ENCODE measurements at places on chromosomes 2 and 18. TPM values are rescaled to one million over a fixed set of nuclear protein-coding genes. Genes with fewer than 3 reads are reported as not detected.
A peak's percentile ranks its signal among the peaks of the same experiment; 100 is the strongest.

DNA sequence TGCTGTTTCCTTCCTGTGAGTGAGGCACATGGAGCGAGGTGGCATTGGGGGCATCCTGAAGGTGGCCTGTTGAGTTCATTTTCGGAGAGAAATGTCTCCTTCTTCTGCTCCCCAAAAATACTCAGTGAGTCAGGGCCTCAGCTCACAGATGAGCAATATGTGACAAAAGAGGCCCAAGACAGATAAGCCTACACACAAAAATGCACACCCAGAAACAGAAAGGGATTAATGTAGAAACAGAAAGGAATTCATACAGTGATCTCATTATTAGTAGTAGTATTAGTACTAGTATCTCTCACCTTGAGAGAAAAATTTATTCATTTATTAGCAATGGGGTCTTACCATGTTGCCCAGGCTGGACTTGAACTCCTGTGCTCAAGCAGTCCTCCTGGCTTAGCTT, 5.1 kb downstream of the GPR75 start:
- no peak for DNase-seq

GRCh38 chr2:109455731-109456691, 157.8 kb downstream of the SEPTIN10 start:
- DNase-seq, result peak; percentile 61

GRCh38 chr2:219073413-219074129, 12.8 kb upstream of the IHH start:
- DNase-seq, result no peak

GRCh38 chr2:63849381-63850203, 7.9 kb downstream of the UGP2 start:
- DNase-seq, result no peak

DNA sequence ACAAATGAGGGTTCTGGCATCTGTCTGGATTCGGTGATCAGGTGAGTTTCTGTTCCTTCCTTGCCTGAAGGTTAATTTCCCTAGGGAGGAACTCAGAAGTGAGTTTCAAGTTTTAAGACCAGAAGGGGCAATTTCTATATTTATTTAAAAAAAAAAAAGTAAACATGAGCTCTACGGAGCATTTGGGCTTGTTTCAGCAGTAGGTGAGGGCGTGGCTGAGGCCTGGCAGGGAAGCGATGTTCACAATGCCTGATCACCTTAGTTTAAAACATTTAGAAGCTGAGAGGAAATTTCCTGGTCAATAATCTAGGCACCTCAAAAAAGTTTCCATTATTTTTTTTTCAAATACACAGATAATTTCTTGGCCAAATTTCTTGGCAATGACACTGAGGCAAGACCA, 629.1 kb downstream of the DPP10 start:
- DNase-seq, result no peak

DNA sequence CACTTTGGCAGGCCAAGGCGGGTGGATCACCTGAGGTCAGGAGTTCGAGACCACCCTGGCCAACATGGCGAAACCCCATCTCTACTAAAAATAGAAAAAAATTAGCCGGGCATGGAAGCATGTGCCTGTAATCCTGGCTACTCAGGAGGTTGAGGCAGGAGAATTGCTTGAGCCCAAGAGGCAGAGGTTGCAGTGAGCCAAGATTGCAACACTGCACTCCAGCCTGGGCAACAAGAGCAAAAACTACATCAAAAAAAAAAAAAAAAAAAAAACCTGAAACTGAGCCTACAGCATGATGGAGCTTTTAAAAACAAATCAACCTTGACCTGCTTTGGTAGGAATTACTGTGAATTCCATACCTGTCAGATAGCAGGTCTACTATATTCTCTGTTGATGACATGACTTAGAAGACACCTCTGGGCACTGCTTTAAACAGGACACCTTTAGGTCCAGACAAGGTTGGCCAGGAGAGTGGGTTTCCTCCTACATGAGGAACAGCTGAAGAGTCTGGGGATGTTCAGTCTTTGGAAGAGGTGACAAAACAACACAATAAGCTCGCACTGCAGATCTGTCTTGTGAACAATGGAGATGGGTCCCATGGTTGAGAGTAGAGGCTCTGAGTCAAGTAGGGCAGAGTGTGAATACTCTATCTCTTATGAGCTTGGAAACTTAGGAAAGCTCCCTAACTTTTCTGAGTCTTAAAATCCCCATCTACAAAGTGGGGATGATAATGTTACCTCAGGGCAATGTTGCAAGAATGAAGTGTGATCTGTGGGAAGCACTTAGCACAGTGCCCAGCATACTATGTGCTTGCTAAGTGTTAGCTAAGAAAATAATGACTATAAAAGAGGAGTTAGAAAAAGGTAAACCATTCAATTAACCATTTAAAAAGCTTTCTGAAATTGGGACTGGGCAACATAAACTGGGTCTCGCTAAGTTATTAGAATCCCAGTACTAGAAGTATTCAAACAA, 25.2 kb downstream of the TMEM163 start:
- no peak for DNase-seq

DNA sequence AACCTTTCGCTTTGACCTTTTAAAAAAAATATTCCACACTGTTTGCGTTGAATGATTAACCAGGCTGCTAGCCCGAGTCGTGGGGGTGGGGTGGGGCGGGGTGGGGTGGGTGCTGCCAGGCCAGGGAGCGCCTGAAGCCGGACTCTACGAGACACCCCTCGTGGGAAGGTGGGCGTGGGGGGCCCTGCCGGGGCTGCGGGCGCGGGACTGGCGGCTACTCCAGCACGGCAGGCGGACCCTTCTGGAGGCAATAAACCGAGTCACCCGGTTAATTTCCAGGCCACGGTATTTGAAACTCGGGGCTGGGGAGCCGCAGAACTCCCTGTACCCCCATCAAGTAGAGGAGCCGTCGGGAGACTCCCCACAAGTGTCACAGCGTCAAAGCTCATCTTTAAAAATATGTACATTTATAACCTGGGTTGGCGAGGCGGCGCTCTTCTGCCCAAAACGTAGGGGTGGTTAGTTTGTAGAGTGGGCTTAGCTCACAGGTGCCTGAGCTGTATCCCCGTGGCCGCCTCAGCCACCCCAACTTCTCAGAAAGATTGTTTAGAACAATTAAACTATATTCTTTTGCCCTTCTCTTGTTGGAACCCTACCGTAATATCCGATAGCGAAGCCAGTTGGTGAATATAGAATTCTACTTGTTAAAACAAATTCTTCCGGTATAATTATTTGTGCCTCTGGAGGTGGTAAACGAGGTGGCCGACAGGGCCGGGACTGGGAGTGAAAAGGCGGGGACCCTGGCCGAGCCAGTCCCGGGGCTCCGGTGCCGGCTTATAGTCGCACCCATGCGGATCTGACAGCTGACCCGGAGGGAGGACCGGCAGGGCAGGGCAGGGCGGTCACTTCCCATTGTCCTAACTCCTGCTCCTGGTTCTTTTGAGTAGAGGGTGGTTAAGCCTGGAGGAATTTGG, 1.4 kb downstream of the B3GNT2 start:
- peak; percentile 89 for DNase-seq

DNA sequence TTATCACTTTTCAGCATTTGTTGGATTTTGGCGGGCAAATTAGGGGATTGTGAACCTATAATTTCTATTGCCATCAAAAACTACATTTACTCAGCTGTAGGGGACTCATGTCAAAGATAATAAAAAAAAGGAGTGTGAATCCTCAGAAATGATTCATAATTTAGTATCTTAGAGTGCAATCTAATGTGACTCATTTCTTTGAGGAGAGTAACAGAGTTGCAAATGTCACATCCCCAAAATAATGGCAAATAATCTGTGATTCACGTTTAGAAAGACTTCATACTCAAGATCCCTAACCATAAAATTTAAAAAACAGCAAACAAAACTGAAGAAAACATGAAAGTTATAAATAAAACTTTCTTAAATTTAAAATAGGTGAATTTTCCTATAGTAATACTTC, 373.0 kb downstream of the CDH2 start:
- DNase-seq, result no peak

- DNase-seq, result no peak
Observed at GRCh38 chr2:151024696-151025251, 236.9 kb downstream of the RBM43 start.

- no peak for DNase-seq
Observed at GRCh38 chr2:111135910-111136297, 15.2 kb downstream of the BCL2L11 start.

GRCh38 chr2:55115761-55116597, 65.7 kb upstream of the RTN4 start:
- DNase-seq, result no peak

- DNase-seq, result no peak
Observed at GRCh38 chr18:72542342-72542741, 1.8 kb downstream of the CBLN2 start.

DNA sequence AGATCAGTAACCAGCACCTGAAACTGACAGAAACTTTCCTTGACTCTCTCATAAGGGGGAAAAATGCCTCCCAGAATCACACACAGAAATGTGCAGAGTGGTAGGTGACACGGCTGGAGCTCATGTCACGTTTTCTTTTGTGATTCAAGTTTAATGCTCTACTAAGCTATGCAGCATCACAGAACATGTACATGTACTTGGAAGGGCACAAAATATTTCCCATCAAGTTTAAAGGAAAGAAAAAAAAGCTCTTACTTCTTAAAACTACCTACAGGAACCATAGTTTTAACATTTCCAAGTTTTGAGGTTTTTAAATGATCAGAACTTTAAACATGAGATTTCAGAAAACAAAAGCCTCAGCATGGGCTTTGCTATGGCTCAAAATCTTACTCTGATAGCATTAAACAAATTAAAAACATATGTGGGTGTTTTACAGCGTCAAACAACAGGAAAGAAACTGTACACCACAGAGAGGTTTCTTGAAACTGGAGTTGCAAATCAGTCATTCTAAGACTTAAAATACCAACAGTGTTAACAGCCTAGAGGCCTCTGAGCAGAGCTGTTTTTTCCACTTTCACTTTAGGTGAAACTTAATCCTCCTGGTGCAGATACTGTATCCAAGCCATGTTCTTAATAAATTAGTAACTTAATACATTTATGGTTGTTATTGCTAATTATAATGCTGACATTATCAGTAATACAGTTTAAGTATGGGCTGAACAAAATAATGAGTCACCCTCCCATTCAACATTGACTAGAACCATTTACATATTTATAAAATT, 30.1 kb downstream of the MBP start:
- no peak for DNase-seq

GRCh38 chr18:47831351-47831750, 99.1 kb downstream of the SMAD2 start:
- no peak for DNase-seq

DNA sequence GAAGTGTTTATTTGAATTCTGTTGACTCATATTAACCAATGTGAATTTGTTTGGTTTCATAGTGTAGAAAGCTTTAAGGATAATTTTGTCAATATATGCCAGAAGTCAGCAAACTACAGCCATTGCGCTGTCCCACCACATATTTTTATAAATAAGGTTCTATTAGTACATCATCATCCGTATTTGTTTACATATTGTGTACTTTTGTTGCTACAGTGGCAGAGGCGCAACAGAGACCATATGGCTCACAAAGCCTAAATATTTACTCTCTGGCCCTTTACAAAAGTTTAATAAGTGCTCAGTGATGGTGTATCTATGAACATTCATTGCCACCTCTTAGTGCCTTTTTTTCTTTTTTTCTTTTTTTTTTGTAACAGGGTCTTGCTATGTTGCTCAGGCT, 6.4 kb downstream of the ERLEC1 start:
- no peak for DNase-seq

DNA sequence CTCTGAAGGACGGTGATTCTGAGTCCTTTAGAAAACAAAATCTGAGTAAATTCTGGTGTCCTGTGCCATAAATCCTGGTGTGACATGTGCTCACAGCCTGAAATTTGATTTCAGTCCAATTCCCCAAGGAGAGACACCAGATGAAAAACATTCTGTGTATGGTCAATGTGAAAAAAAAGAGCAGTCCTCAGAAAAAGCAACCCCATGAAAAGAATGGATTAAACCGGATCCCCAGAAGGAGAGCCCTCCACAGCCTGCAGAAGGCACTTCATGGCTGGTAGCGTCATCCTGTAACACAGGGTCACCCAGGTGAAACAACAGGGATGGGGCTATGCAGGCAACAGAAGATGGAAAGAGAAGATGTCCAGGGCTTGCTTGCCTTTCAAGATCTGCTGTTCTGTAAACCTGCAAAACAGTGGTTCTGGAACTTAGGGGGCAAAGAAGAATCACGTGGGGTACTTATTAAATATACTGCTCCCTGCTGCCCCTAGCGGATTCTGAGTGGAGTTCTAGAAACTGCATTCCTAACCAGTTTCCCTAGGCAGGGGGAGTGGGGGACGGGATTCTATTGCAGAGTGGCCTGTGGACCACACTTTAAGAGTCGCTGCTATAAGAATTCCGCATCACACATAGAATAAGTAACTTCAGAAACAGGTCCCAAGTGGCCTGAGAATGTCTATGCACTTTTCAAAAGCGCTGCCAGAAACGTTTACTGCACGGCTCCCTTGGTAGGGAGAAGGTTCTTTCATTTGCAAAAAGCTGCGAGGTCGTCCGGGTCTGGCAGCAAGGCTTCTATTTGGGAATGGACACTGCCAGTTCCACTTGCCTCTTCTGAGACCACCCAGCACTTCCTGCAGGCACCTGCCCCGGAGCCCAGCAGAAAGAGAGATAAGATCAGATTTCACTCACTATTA, 118.9 kb upstream of the ARL5A start:
- DNase-seq, result no peak

DNA sequence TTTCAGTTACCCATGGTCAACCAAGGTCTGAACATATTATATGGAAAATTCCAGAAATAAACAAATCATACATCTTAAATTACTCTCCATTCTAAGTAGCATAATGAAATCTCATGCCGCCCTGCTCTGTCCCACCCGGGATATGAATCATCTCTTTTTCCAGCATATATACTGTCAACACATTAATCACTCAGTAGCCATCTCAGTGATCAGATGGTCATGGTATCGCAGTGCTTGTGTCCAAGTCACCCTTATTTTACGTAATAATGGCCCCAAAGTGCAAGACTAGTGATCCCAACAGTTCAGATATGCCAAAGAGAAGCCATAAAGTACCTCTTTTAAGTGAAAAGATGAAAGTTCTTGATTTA, 43.8 kb downstream of the OSBPL6 start:
- no peak for DNase-seq

GRCh38 chr2:133346654-133347053, 221.6 kb downstream of the NCKAP5 start:
- DNase-seq, result no peak

LINC00305 gene
- not detected for total RNA-seq

RGPD8 gene
- total RNA-seq, result 17.3 TPM

SNORC gene
- 0.68 TPM for total RNA-seq

TUBB8B gene
- total RNA-seq, result not detected

HJURP gene
- 5.2 TPM for total RNA-seq

MROH2A gene
- total RNA-seq, result not detected

EPB41L3 gene
- 121 TPM for total RNA-seq

UGT1A10 gene
- not detected for total RNA-seq

UPP2 gene
- total RNA-seq, result not detected

PRKAG3 gene
- not detected for total RNA-seq

KYNU gene
- total RNA-seq, result 21.3 TPM

TM4SF20 gene
- not detected for total RNA-seq

KIF3C gene
- 5.8 TPM for total RNA-seq
